Activated naive CD8-positive, alpha-beta T cell treated with anti-CD3 and anti-CD28 coated beads for 36 hours (primary cell): ENCODE measurements at places on chromosomes 4 and X.

DNA sequence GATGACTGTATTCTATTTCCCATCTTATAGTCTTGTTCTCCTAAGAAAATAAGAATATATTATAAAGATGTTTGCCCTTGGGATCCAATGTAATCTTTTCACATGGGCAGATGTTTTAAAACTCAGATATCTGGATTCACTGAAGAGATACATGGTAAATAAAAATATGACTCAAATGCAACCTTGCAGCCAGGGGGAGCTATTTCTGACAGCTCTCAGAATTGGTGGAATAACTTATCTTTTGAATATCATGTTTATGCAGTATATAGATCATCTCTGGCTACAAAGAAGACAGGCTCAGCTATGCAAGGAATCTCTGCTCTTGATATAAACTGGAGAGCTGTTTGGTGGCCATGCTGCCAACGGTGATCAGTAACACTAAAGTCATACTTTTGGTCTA is 274.7 kb downstream of the GLUD2 start:
- no peak for DNase-seq

DNA sequence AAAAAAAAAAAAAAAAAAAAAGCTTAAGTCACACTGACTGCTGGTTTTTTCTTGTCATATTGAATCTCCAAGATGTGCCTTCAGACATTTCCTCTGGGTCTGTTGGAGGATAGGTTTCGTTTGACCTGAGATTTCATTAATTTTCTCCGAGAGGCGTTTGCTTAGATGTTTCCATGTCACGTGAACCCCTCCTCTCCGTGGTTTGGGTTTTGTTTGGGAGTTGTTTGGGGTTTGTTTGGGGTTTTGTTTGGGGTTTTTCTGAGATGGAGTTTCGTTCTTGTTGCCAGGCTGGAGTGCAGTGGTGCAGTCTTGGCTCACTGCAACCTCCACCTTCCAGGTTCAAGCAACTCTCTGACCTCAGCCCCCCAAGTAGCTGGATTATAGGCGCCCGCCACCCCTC is 40.8 kb upstream of the DHRSX start:
- DNase-seq, result no peak

DNA sequence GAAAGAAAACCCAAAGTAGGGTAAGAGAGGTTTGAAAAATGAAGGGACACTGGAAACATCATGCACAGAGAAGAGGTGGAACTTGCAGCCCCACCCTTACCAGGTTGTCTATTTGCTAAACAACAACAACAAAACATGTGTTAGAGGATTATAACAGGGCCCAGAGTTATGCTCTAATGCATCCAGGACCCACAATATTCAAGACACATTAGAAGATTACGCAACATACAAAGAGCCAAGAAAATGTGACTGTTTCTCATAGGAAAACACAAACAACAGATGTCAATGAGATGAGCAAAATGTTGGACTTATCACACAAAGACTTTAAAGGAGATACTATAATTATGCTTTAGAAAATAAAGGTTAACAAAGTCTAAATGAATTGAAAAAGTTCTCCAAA is 128.5 kb downstream of the LRBA start:
- no peak for DNase-seq

- DNase-seq, result no peak
Observed at GRCh38 chr4:174263445-174263736, 20.1 kb downstream of the FBXO8 start.

DNA sequence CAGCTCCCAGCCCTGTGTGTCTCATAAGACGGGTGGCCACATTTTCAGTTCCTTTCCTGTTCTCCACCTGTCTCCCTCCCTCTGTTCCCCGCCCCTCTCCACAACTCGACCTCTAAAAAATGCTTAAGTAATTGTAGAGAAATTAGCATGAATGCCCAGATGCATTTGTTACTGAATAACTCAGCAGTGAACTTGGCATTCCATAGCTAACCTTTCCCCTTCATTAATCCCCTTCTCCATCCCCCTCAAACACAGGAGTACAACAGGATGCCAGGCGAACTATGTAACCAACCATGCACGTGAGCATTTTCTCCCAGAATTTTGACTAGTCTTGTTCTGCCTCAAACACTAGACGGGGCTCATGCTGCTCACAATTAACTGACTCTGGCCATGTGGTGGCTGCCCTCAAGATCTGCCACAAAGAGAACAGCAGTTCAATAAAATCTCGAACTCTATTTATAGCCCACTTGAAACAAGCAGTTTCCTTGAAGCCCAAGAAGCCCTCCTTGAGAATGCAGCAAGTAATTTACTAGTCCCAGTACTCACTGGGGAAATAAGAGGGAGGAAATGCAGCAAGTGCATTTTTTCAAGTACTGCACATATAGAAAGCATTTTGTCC is 351.2 kb downstream of the ARHGAP24 start:
- no peak for DNase-seq

- DNase-seq, result no peak
Observed at GRCh38 chr4:40214038-40214437, 17.2 kb downstream of the RHOH start.

- DNase-seq, result peak; percentile 36
Observed at GRCh38 chrX:70262952-70263567, 3.1 kb upstream of the P2RY4 start.

GRCh38 chr4:155033604-155034003 is 174.8 kb upstream of the NPY2R start:
- no peak for DNase-seq
